ENCODE measurements at places on chromosomes 11 and 22.
A peak's percentile ranks its signal among the peaks of the same experiment; 100 is the strongest.

- DNase-seq = no peak
Measured at GRCh38 chr11:122813894-122814270, 24.4 kb upstream of the CRTAM start.

- DNase-seq = no peak
Measured at GRCh38 chr11:108606495-108607160, 13.1 kb upstream of the EXPH5 start.

- DNase-seq = no peak
Measured at GRCh38 chr22:19463491-19464469, 15.2 kb downstream of the UFD1 start.

GRCh38 chr22:45671783-45672563 lies at the start of gene ATXN10:
ATXN10 (plus strand) TSS chr22:45671834; CDS start chr22:45672064, 230 bp downstream.
- DNase-seq = peak; percentile 33

DNA sequence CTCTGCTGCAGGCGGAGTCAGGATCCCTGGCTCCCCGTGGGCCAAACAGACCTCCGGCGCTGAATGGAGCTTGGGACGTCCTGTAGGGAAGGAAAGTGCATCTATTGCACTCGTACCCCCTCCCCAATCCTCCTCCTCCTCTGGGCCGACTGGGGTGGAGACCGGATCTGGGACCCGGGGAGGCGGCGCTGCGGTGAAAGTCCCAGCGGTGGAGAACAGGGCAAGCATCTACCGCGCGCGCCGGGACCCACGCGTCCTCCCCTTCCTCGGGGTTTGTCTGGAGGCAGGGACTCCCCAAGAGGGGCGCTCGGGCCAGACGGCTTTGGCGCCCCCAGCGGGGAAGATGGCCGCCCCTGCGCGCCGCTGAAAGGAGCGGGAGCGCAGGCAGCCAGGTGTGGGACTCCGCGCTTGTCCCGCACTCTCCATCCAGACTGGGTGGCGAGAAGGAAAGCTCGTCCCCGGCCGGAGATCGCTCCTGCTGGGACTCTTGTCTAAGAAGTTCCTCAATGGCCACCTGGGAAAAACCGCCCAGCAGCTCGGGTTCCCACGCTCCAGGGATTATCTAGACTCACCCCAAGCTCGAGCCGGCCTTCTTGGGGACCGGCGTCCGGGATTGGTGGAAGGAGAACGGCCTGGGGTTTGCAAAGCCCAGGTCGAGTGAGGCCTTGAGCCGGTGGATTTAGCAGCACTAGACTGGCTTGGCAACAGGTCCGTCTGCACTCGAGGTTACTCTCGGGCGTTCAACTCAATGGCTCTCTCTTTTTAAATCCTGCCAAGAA lies 718 bp downstream of the FADS2 start:
- DNase-seq = peak; percentile 28

DNA sequence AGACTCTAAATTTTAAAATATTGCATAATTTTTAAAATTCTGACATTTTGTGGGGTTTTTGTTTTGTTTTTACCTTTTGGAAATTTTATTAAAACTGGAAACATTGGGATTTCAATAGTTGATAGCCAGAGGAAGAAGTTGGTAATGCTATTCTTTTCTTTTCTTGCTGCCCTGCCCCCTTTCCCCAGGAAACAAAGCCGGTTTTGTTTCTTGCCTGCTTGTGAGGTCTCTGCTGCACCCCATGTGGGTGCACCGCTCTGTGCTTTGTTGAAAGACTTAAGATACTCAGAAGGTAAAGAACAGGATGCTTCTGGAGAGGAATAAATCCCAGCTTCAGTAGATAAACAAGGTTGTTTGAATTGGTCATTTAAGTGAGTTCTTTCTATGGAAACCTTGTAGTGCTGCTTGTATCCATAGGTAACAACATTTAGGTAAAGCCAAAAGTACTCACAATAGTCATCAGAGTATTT lies 87.5 kb downstream of the YAP1 start:
- no peak for DNase-seq

DNA sequence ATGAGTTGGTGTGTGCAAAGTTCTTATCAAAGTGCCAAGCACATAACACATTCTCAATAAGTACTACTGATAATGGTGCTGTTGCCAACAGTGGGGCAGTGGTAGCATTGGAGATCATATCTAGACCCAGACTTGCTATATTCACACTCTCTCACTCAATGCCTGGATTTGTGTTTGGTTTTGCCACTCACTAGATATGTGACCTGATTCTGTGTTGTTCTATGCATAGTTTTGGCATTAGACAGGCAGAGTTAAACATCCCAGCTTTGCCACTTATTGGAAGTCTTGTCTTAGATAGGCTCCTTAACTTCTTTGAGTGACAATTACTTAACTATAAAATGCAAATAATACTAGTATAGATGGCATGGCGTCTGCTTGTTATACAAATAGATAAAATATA lies 642.6 kb upstream of the CCDC179 start:
- DNase-seq = no peak

- DNase-seq = no peak
Measured at GRCh38 chr22:50140615-50141014, 29.9 kb upstream of the PANX2 start.

- DNase-seq = no peak
Measured at GRCh38 chr22:38080850-38081635, 2.9 kb downstream of the SLC16A8 start.

DNA sequence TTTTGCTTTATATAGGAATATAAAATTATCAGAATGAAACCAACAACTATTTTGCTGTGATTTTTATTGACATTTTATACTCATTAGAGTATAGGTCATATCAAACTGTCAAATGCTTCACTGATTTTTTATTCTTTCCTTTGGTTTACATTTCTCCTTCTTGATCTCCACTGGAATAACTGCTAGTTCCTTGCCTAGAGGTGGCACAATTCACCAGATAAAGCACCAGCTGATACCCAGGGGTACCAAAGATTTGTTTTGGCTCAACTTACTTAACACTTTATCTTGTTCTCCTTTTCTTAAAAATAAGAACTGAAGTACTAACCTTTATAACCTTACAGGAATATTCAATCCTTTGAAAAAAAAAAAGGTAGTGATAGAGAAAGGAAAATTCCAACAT lies 725.1 kb upstream of the CHORDC1 start:
- DNase-seq = no peak

GRCh38 chr22:22508274-22509176 lies at the start of gene ZNF280B:
ZNF280B (minus strand) TSS chr22:22508742; CDS start chr22:22489398, 19,344 bp downstream.
- peak; percentile 67 for DNase-seq

GRCh38 chr11:16031210-16031609 lies 325.1 kb downstream of the SOX6 start:
- DNase-seq = no peak

DNA sequence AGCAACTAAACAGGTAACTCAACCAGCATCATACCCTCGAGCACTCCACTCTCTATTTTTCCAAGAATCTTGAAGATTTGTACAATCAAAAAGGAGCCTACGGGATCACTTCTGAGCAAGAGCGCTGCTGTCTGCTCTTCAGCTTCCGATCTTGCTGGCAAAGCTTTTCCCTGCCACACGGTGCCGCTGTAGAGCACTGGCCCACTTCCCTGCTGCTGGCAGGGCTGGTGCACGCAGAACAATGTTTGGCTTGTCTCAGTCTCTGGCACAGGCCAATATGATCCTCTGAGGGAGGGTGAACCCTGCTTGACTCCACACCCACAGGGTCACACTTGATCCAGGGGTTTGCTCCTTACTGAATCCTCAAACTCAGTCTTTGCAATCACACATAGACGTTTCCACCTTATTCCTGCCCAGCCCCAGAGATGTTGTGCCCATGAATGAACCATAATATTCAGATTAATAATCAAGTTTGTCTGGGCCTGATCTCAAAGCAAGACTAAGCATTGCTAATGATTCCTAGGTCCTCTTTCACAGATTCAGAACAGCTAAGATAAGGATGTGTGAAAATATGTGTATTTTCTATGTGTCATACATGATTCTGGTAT lies 536.6 kb downstream of the SOX6 start:
- no peak for DNase-seq

DNA sequence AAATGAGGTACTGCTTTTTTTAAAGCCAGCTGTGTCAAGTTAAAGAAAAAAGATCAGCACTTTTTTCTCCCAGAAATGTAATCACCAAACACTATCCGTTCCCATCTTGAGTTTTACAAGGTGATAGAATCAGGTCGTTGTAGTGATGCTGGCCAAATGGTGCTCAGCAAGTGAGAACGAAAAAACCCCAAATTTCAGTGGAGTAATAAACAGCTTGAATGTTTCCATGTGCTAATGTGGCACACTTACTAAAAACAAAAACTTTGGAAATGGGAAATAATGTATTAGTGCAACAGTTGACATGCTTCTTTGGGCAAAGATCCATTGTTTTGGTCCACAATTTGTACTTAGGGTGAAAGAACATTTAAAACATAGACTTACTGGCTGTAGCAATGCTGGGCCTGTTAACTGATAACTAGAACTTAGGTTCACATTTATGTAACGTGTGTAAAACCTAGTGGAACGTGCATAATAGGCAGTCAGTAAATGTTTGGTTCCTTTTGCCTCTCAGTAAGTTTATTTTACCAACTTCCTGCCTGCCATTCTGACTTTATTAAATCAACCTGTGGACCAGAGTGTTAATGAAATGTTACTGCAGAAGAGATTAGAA lies 15.4 kb upstream of the GDPD4 start:
- DNase-seq = no peak

- peak; percentile 52 for DNase-seq
Measured at GRCh38 chr11:118436639-118437207, 431 bp downstream of the KMT2A start.

- DNase-seq = no peak
Measured at GRCh38 chr11:116953530-116954285, 116.3 kb upstream of the APOA1 start.

- DNase-seq = peak; percentile 6
Measured at GRCh38 chr22:28443526-28443876, 236.1 kb downstream of the TTC28 start.

- DNase-seq = peak; percentile 79
Measured at GRCh38 chr22:19986410-19987341, 29.9 kb downstream of the ARVCF start.

- DNase-seq = no peak
Measured at GRCh38 chr22:31474743-31475142, 14.9 kb downstream of the EIF4ENIF1 start.

DNA sequence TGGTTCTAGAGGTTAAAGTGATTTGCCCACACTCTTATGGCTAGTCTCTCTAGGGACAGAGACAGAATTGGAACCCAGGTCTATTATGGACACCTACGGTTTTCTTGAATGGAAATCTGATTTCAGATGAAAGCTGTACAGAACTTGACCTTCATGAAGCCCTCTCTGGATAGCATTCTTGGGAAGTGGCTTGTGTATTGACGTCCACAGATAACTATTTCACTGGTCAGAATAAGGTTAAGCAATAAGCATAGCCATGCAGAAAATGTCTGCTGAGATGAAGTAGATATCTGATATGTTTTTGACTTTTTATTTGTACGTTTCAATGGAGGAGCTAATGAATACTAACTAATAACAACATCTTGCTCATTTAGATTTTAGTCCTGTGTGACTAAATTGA lies 1.1 kb downstream of the TLCD5 start:
- DNase-seq = no peak

GRCh38 chr11:74185695-74186094 lies 14.6 kb downstream of the PPME1 start:
- no peak for DNase-seq

DNA sequence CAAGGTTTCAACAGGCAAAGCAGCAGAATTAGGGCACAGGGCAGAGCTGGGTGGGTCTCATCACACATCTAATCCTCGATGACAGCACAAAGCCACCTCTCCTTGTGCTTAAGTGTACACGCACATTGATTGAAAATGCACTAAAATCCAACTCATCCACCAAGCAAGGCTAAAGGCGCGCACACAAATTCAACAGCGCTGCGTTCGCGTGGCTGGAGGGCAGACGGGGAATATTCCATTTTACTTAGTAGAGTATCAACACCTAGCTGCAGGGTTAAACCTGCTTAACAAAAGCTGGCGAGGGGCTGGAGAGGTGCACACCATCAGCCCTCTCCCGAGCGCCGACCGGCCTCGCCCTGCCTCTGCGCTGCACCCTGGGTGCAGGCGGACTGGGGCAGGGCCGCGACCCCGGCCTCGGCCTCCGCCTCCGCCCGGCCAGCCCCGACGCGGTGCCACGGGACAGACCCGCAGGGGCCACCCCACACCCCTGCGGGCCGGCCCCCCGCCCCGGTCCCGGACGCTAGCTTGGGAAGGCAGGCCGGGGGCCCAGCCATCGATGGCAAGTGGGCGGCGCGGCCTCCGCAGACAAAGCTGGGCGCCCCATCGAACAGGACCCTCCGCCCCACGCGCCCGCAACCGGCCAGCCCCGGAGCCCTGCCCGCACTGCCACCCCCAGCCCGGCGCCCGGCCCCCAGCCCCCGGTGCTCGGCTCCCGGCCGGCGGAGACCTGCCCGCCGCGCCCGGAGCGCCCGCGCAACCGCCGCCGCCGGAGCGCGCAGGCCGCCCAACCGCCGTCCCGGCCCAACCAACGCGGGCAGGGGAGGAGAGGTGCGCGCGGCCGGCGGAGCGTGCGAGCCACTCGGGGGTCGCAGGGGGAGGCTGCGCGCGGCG lies 929 bp downstream of the PRDM10 start:
- DNase-seq = peak; percentile 45

DNA sequence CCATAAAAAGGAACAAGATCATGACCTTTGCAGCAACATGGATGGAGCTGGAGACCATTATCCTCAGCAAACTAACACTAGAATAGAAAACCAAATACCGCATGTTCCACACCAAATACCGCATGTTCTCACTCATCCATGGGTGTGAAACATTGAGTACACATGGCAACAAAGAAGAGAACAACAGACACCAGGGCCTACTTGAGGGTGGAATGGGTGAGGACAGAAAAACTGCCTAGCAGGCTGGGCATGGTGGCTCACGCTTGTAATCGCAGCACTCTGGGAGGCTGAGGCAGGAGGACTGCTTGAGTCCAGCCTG lies 12.3 kb downstream of the EHD1 start:
- DNase-seq = no peak

DNA sequence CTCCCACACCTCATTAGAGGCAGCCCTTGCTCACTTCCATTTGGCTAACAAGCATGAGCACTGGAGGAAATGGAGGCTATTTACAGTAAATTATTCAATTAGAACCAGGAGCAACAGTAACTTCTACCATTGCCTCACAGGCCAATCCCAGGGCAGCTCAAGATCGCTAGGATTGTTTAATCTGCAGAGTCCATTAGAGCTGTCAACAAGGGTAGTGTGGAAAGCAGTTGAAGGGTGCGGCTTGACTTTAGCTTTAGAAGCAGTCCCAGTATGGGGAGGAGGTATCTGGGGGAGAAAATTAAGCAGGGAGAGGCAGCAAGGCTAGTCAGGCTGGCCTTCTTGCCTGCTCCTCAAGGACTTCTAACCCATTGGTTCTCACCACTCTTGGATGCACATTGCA lies 38.3 kb upstream of the CYP2R1 start:
- DNase-seq = no peak

Data from CD8-positive, alpha-beta T cell (primary cell).